ENCODE measurements at places on chromosomes 1 and 21.
A peak's percentile ranks its signal among the peaks of the same experiment; 100 is the strongest.

DNA sequence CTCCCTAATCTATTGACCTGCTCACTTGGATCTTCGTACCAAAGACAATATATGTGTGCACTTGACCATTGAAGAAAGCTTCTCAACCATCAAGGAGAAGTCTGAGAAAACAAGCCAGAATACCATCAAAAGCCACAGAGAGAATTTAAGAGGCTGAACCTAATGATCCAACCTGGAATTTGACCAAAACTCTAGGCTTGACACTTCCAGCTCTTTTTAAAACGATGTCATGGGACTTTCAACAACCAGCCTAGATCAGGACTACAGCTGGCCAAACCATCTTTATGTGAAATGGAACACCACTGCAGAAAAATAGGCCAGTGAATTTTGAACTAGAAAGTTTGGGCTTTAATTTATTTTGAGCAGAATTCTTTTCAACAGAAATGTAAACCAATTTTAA is 444.4 kb downstream of the LTN1 start:
- no peak for DNase-seq

DNA sequence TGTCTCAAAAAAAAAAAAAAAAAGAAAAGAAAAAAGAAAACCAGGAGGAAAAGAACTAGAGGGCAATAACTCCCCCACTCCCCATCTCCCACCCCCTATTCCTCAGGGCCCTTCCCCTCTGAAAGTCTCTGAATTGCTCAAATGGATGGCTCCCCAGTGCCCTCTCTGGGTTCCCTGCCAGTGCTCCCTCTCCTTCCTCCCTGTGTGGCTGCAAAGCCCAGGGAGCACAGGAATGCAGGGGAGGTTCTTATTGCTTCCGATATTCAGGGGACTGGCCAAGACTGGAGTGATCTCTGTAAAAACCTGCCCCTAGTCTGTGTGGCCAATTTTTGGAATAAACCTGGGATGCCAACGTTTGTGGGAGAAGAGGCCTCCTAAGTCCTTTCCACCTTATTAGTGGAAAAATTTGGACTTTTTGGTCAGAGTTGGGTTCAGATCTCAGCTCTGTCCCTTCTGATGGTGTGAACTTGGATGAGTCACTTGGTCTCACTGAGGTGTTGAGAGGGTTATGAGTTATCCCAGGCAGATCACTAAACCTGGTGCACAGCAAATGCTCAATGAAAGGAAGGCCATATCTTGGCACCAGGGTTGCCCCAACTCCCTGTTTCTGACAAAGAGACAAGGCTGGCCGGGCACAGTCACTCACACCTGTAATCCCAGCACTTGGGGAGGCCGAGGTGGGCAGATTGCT is 13.4 kb upstream of the ARHGEF10L start:
- DNase-seq = no peak

DNA sequence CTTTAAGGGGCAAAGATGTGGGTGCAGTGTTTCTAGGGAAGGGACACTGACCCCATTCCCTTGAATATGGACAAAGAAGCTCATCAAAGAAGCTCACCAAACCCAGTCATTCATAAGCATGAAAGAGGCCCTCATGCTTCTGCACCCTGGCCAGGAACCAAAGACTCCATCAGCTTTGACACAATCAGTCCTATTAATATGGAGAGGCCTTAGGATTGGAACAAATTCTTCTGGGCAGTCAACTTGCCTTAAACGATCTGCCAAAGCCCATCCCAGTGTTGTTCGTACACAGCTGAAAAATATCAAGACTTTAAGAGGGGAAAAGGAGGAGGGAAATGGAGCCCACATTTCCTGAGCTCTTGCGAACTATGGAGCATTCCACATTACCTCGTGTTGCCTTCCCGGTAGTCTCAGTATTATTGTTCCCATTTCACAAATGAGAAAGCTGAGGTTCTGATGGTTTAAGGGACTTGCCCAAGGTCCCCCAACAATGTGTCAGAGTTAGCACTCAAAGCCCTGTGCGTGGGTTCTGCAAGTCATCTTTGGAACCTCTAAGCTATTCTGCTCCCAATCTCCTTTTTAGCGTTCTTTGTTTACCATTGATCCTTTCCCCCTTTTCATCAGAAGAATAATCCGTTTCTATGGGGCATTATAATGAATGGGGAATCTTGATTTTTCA is 161.9 kb downstream of the ZBTB18 start:
- no peak for DNase-seq

DNA sequence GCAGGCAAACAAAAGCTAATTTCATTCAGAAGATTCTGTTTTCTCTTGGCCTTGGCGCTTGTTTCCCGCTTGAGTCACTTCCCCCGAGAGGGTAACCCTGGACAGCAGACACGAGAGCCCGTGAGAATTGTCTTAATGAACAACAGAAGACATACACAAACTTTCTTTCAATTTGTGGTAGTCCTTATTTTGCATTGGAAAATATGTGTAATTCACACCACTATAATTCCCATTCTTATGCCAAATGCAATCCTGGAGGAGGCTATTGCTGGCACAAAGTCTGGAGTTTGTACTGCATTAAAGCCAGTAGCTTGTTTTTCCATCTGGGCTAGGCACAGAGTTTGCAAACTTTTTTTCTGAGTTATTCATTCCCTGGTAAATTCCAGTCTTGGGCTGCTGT is 109.8 kb upstream of the IVNS1ABP start:
- no peak for DNase-seq

DNA sequence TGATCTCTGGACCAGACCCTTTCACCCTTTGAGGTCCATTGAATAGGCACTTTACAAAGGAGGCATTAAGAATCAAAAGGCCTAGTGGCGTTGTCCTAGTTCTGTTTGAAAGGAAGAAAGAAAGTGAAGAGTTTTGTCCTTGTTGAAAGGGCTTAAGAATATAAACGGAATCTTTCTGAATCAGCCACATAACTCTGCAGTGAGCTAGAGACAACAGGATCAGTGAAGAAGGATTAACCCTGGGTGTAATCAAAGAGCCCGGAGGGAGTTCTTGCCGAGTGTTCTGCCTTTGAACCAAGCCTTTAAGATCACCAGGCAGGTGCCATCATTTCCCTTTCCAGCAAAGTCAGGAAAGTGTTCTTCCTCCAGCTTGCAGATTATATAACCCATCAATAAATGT is 54.8 kb upstream of the CNTN2 start:
- no peak for DNase-seq

DNA sequence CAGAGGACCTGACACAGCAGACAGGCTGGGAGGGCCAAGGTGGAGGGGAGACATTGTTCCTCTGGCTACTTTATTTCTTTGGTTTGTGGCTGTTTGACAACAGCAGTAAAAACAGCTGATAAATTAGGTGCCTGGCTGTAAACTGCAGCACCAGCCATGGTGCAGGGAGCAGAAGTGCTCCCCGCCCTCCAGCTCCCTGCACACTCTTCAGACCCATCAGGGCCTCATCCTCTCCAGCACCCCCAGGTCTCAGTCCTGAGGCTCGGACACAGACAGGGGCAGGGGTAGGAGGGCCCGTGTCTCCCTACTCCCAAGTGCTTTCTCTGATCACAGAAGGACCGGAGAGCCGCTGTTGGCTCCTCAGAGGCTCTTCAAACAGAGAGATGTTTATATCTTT is 17.7 kb upstream of the LRRN2 start:
- DNase-seq = no peak

GRCh38 chr1:116152577-116152943 is 41.4 kb downstream of the MAB21L3 start:
- DNase-seq = no peak

GRCh38 chr1:183676586-183677189 is 23.6 kb upstream of the APOBEC4 start:
- no peak for DNase-seq

DNA sequence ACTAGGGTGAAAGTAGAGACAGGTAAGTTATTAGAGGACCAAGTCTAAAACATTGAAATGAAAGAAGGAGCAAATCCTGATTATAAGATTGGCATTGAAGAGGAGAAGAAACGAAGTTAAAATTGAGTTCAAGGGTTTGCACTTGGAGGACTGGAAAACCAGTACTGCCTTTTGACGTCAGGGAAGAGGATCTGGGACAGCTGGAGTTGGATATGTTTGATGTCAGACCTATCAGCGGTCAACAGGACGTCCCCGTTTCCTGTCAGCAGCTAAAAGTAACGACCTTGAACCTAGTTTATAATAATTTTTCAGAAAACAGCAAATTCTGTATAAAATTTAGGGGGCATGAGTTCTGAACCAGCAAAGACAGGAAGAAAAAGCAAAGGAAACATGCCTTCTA is 1.2 kb upstream of the NID1 start:
- DNase-seq = no peak

- DNase-seq = no peak
These were observed 58.8 kb downstream of the RAB3GAP2 start for GRCh38 chr1:220213382-220213983.

DNA sequence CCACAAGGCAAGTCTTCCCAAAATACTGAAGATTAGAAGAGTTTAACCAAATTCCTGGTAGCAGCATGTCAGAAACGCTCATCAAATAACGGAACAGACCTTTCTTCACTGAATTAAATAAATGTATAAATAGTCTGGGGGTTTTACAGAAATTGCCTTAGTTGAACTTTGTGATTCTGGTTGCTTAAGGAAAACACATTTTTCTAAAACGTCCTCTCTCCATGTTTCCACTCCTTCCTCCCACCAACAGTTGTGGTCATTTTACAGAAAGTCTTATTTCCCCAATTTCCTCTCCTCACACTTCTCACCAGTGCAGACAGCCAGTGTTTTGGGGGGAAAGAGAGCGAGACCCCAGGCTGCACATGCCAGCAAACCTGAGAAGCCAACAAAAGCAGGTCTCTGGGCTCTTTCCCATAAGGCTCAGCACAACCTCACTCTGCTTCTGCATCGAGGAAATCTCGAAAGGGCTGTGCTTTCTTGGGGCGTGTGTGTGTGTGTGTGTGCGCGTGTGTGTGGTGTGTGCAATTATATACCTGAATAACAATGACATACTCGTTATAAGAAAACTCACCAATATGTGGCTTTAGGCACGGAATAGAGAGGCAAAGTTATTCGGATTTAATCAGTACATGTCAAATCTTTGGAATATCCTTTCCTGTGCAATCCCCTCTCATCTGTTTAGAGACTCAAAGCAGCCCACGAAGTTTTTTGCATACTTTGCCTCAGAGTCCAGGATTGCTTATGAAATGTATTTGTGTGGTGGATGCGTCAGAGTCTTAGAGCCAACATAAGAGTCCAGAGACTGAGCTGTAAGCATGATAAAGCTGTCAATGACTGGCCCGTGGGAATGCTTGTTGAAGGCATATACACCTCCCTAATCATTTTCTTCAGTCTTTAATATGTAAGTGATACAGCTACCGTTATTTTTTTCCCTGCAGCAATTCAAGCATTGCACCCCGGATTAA is 2.0 kb downstream of the KCNJ15 start:
- no peak for DNase-seq

GRCh38 chr1:153532181-153532580 is 3.6 kb downstream of the S100A6 start:
- DNase-seq = peak; percentile 15

DNA sequence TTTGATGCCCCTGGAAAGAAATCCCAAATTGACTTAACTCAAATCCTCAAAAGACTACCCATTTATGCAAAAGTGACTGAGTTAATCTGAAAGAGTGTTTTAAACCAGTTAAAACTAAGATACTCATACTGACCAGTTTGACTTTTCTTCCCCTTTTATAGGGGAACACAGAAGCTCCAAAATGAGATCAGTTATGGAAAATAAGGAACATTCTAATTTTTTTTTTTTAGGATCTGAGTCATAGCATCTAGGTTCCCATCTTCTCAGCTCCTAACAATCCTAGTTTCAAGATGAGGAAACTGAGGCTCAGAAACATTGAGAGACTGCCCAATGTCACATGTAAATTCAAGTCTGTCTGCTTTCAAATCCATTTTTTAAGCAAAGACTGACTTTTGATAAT is 231.1 kb upstream of the RUNX1 start:
- no peak for DNase-seq

GRCh38 chr1:211133393-211133835 is 534 bp downstream of the KCNH1 start:
- no peak for DNase-seq

DNA sequence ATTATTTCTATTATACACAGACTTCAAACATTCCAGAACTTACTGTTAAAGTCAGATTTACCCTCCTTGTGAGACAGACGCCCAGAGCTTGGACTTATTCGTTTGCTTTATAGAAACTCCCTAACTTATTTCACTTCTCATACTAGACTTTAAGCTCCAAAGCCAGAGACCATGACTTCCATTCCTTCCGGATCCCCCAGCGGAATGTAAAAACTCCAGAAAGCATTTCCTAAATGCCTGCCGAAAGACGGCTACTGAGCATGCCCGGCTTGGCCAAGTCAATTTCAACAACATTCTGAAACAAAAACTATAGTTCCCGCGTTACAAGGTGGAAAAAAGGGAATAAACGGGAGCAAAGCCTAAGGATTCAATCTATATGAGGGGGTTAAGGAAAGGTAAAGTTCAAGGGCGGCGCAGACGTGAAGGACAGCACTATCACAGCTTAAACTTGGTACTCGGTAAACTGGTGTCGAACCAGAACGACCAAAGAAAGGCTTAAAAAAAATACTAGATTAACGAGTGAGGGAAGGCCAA is 1.1 kb downstream of the USP48 start:
- no peak for DNase-seq

DNA sequence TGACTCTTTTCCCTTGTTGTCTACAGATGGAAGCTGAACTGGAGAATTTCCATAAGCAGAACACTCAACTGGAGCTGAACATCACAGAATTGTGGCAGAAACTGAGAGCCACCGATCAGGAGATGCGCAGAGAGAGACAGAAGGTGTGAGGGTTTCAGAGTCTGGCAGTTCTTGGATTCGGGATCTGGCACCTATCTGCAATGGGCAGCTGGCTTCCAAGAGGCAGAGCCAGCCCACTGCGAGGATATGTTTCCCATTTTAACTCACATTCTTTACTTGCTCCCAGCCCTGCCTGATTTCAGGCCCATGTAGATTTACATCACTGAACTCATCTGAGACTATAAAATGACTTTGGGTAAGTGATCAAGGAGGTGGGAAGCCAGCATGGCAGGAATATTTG is 37.3 kb upstream of the TMEM125 start:
- DNase-seq = no peak

GRCh38 chr1:31413405-31414001 is 490 bp downstream of the SERINC2 start:
- DNase-seq = no peak

DNA sequence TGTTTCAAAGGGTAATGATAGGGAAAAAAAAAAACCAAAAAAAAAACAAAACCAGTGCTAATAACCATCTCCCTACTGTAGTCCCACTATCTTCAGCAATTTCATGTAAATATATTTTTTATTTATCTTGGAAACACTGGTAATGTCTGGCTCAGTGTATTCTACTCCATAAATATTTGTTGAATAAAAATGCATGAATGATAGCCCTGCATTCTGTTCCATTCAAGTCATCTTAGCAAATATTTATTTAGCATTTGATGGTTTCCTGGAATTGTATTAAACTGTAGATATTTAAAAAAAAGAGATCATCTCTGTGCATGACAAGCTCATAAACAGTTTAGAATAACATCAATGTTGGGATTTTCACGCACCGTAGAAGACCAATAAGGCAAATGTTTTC is 24.2 kb downstream of the IL23R start:
- DNase-seq = no peak

DNA sequence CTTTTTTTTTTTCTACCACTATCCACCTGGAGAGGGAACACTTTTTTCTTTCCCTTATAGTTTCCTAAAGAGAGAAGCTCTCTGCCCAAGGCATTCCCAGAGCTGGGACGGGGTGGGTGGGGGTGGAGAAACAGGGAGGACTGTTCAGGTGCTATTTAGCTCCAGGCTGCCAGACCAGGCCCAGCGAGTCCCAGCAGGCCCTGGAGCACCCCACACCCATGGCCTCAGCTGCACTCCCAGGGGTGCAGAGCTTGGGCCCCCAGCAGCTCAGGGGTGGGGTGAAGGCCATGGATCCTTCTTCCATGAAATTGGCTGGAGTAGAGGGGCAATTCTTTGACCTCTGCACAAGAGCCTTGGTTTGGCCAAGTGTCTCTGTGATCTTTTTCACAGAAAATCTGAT is 4.1 kb downstream of the ETV3L start:
- no peak for DNase-seq
